ENCODE measurements at places on chromosomes 11 and 22.

- peak; percentile 55 for DNase-seq
Measured at GRCh38 chr11:64850979-64851567, 6.6 kb upstream of the CDC42BPG start.

- peak; percentile 64 for DNase-seq
Measured at GRCh38 chr11:1628506-1629325, 859 bp upstream of the KRTAP5-5 start.

GRCh38 chr11:57675176-57675941, 7.4 kb downstream of the ZDHHC5 start:
- no peak for DNase-seq

DNA sequence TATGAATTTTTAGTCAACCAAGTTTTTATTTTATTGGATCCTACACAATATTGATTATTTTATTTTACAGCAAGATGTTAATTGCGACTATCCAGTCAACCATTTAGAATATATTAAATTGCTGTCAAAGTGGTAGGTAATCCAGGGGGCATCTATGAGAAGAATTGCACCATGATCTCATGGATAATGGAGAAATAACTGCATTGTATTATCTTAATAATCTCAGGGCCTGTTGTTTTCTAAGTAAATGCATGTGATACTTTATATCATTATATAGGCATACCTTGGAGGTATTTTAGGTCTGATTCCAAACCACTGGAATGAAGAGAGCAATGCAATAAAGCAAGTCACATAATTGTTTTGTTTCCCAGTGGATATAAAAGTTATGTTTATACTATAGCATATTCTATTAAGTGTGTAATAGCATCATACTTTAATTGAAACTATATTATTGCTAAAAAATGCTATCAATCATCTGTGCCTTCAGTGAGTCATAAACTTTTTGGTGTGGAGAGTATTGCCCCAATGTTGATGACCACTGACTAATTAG, 595.4 kb upstream of the CHORDC1 start:
- DNase-seq: no peak

DNA sequence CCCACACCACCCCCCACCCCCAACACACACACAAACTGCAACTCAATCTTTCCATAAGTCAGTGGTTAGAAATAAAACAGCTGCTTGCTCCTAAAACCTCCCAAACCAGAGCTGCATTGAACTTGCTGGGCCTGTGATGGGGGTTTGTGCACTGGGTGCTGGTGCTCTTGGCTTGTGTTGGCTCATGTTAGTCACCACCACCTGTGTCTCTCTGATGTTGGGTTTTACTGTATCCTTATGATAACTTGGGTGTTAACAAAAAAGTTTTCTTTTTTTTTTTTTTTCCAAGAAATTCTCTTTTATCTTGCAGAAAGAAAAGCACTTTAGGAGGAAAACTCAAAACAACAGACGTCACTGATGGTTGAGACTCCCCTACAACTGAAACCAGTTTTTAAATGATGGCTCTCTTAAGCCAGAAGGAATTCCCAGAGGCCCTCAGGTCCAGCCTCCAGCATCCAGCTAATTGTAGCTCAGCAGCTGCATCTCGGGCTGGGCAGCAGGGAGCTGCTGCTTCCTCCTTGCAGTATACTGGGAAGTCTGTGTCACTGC, 79.9 kb upstream of the DRD2 start:
- DNase-seq: no peak

DNA sequence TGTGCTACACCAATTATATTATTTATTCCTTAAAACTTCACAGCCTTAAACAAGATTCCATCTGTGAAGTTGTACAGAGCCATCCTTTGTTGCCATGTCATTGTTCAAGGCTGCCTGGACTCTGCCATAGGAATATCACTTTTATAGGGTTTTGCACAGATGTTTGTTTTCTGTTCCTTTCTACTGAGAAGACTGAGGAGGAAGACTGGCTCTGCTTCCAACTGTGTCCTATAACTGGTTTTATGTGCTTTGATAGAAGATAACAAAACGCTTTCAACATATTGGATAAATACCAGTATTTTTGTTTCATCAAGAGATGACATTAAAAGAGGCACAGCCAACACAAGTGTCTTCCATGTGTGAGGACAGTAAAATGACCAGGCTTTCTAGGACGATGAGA, 120.6 kb downstream of the CD44 start:
- no peak for DNase-seq

GRCh38 chr11:117623831-117624271, 173.2 kb downstream of the DSCAML1 start:
- no peak for DNase-seq

DNA sequence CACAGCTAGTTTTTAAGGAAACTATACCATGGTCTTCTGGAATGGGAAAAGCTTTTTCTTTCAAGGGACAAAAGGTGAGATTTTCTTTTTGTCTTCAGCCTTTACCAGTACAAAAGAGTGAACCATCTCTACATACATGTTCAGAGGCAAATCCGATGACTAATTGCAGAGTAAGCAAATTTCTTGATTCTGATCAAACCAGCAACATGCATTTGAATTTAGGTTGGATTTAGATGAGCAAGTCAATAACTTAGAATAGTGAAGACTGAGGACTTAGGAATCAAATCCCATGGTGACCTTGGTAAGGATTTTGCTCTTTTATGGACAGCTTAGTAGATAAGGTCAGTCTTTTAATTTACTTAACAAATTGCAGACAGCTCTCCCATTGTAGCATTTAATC, 65.9 kb upstream of the BLID start:
- DNase-seq: no peak

DNA sequence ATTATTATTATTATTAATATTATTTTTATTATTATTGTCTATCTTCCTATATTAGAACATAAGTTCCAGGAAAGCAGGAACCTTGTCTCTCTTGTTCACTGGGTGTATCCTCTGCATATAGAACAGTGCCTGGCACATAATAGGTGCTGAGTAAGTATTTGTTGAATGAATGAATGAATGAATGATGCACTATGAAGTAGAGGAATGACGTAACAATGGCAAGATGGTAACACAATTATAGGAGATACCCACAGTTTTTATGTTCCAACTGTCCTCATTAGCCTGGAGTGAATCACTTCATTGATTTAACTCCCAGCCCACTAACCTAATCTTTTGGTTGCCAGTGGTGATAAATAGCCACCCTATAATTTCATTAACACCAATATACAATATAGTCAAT, 2.1 kb downstream of the KDM4D start:
- DNase-seq: no peak

DNA sequence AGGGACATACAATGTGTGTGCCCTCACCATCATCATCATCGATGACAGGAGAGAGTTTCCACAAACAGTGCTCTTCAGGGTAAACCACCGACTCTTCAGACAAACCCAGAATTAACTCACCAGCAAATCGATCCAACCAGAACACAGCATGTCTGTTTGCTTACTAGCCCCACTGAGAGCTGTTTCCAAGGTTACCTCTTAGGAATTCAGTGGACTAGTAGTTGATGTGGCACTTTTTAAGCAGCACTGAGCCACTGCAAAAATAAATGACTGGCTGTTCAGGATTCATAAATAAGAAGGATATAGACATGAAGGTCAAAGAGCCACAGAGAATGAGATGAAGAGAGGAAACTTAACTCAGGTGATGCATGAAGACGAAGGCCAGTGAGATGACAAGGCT, 83.1 kb downstream of the PARVA start:
- DNase-seq: no peak

DNA sequence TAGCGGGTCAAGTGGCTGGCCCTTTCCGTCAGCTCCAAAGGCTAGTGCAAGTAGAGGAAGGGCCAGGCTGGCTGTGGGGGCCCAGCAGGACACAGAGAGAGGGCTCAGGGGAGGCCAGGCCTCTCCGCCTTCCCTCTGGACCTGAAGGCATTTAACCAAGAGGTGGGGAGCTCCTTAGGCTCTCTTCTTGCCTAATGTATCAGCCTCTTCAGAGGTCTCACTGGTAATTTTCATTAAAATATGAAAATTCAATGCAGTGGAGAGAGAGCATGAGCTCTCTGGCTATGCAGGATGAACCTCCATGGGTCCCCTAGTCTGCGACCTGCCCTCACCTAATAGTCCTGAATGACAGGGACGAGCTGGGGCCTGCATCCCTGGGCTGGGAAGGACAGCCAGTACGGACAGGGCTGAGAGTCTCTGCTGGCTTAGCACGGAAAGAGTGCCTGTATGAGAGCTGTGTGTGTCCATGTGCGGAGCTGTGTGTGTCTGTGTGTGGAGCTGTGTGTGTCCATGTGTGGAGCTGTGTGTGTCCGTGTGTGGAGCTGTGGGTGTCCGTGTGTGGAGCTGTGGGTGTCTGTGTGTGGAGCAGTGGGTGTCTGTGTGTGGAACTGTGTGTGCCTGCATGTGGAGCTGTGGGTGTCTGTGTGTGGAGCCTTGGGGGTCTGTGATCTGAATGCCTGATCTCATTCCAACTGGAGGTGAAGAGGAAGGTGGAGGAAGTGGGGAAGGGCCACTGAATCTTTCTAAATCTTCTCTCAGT, 2.4 kb downstream of the ALX4 start:
- no peak for DNase-seq

DNA sequence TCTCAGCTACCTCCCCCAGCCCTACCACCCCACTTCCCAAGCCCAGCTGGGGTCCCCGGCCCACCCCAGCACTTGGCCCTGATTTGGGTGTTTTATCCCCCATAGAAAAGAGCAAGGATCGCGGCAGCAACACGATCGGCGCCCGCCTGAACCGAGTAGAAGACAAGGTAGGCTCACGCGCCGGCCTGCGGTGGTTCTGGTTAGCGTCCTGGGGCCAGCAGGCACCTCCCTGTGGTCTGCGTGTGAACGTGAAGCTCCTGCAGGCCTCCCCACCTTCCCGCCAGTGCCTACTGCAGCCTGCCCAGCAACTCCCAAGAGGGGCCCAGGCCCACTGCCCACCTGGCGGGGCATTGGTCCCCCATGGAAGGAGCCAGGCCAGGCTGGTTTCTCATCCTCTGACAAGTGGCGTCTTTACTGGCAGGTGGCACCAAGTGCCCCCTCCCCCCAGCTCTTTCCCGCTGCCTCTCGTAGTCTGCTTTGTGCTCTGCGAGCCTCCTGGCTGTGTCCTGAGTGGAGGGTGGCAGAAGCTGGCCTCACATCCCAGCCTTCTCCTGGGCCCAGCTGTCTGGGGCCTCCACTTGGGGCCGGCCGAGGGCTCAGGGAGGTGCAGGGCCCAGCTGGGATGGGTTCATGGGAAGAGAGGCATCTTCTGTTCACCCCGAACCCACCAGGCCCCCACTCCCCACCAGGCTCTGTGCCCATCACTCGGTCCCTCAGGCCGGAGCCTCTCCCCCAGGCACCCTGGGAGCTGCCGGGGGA, 78.3 kb upstream of the KCNQ1OT1 start:
- peak; percentile 8 for DNase-seq

DNA sequence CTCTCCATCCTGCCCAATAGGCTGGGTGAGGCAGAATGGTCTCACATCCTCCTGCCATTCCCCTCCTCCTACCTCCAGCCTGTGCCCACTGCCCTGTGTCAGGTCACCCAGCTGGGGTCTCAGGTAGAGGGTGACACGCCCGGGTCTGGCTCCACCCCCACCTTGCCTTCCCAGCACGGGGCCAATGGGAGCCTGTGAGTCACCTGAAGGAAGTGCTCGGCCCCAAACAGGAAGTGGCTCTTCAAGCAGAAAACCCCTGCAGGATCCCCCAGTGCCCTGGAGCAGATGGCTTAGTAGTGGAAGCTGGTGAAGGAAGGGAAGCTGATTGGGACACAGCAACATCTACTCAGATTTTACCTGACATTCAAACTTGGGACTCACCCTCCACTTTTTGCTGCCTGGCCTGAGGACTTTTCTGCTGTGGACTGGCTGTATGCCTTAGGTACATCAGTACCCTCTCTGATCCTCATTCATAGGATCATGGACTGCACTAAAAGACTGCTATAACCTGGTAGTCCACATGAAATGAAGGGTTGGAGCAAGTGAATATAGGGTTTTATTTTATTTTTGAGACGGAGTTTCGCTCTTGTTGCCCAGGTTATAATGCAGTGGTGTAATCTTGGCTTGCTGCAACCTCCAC, 33.4 kb downstream of the GDPD5 start:
- peak; percentile 59 for DNase-seq

Data from activated CD8-positive, alpha-beta memory T cell treated with anti-CD3 and anti-CD28 coated beads, Interleukin-2, amount 50 U/mL, for 4 hours (primary cell).